D341Med (cell line): ENCODE measurements at places on chromosomes 7 and 10.
A peak's percentile ranks its signal among the peaks of the same experiment; 100 is the strongest.

DNA sequence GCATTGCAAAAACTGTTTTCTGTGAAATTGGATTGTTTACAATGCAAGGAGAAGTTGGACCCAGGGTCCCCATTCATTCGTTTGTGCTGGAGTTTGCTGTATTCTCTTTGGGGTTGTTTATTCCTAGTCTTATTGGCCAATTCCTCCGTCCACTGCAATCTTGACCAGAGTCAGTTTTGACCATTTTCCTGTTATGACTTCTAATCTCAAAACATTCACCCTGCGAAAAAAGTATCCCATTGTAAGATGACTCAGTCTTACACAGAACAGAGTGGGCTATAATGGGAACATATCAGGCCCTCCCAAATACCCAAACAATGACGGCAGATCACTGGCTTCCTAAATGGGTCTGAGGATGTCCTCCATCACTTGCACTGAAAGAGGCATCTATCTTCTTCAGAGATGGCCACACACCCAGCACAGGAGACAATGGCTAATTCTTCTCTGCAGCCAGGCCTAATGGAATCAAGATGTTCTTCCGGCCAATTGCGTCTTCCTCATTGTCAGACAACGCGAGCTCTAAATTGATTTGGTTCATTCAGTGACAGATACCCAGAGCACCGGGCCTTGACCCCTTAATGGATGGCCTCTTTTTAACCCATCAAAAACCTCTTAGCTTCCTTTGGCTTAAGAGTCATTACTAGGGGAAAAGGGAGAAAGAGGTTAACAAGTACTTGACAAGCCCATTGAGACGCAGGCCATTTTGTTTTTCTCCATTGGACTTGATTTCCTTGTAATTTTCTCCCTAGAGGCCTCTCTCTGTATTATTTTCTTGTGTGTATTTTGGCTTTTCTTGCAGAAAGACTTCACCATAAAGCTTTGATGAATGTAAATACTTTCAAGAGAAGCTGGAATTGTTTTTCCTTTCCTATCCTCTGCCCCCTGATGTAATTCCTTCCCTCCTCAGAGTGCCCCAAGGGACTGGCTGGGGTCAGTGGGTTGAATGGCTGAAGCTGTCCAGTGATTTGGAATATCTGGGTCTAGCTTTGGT lies 129.6 kb downstream of the PRPF18 start:
- no peak for DNase-seq

GRCh38 chr10:132478341-132479023 lies 59.1 kb upstream of the INPP5A start:
- DNase-seq = no peak

GRCh38 chr10:70816220-70816894 lies 609 bp downstream of the SGPL1 start:
- peak; percentile 73 for DNase-seq

DNA sequence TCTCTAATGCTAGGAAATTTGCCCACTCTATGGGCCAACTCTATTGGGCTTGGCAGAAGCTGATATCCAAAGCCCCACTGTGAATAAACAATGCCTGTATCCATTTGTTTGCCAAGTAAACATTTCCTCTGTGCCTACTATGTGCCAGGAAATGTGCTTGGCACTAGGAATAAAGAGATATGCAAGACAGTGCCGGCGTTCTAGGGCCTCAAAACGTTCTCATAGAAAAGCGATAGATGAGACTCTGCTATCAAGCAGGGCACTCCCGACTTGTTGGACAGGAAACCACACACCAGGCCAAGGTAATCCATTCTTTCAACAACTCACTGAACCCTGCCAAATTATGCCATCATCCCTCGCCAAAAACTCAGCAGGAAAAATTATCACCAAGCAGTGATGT lies 196.7 kb downstream of the IPMK start:
- DNase-seq = no peak
